Neural progenitor cell (in vitro differentiated cells): ENCODE measurements at places on chromosomes 1 and 21.

DNA sequence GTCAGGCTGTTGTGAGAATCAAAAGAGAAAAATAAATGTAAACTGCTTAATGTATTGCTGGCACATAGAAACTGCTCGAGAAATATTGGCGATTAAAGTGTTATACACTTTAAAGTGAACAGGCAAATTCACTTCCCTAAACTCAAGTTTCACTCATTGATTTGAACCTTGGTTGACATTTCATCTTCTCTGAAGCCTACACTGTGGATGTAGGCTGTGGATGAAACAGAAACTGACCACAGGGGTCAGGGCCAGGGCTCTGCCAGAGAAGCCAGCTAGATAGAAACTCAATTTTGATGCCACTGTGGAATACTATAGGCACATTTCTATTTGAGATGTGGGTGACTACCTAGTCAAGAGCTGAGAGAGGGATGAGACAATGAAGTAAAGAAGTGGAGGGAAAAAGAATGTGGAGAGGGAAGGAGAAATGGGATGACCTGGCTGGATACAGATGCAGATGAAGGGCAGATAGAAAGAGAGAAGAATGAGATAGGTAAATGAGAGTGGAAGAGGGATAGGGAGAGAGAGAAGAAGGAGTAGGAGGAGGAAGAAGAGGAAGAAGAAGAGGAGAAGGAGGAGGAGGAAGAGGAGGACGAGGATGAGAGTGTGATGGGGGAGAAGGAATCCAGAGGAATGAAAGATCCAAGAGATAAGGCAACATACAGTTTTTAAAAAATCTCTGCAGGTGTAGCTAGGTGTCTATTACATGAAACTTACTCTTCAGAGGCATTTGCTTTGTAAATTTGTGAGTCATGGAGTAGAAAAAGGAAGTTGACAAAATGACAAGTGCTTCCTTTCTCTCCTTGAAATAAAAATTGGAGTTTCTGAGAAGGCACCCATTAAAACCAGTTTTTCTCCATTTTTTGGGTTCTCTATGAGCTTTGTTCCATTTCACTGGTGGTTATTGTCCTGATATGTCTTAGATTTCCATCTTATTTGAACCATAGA lies 17.4 kb upstream of the CD1D start:
- H3K4me3 ChIP-seq, result no peak overlapping the region
- no peaks in the 10 kb centered on the region for H3K4me1 ChIP-seq

- no peaks in the 10 kb centered on the region for H3K27me3 ChIP-seq
- H3K4me1 ChIP-seq, result peaks cover 9% of the 10 kb centered on the region
- no peak within 1 kb of the TSS for H3K27ac ChIP-seq
- H3K4me3 ChIP-seq, result no peak within 1 kb of the TSS
- no peaks in the 10 kb centered on the region for H3K36me3 ChIP-seq
- DNase-seq, result no peak
These were observed at the start of gene STYXL2 for GRCh38 chr1:167093846-167094516. STYXL2 (plus strand) TSS chr1:167094075; CDS start chr1:167094850, 775 bp downstream.

DNA sequence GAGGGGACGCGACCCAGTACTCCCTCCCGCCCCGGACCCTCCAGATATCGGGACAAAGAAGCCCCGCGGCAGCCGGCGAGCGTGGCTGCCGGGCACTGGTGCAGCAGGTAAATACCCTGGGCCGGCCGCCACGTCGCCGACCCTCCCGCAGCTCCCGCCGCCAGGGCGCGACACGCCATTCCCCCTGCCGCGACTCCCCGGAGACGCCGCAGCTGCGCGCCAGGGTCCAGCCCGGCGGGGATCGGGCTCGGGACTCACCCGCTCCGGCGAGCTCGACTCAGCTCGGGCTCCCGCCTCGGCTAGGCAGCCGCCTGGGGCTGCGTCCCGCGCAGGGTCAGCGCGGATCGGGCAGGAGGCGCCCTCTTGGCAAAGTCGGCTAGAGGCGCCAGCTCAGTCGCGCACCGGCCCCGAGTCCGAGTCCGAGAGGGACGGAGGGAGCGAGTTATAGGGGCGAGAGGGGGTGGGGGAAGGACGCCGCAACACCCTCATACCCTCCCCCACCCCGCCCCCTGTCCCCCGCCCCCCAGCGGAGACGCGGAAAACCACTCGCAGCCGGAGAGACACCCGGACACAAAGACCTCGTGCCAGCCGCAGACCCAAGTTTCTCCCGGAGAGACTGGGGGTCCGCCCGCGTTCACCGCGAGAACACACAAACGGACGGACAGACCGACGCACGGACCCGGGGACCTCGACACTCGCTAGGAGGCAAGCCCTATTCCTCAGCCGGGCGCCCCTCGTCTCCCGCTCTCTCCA lies 985 bp downstream of the SYT6 start:
- H3K4me1 ChIP-seq, result peaks cover 53% of the 10 kb centered on the region
- H3K36me3 ChIP-seq, result no peaks in the 10 kb centered on the region
- peaks cover 27% of the 10 kb centered on the region for H3K27me3 ChIP-seq

- DNase-seq, result no peak
- H3K27ac ChIP-seq, result no peak overlapping the region
- H3K27me3 ChIP-seq, result no peaks in the 10 kb centered on the region
- H3K36me3 ChIP-seq, result no peaks in the 10 kb centered on the region
- H3K4me1 ChIP-seq, result peaks cover 38% of the 10 kb centered on the region
- H3K4me3 ChIP-seq, result no peak overlapping the region
These were observed 19.1 kb downstream of the OPTC start for GRCh38 chr1:203512848-203513584.

GRCh38 chr1:67832737-67833601 lies at the start of gene GNG12:
GNG12 (minus strand) TSS chr1:67833467; CDS start chr1:67707686, 125,781 bp downstream.
- DNase-seq, result peak; percentile 87
- peak within 1 kb of the TSS; percentile 79 for H3K4me3 ChIP-seq
- peaks cover 45% of the 10 kb centered on the region for H3K27me3 ChIP-seq

- no peaks in the 10 kb centered on the region for H3K27me3 ChIP-seq
- no peak for DNase-seq
- H3K4me3 ChIP-seq, result no peak overlapping the region
- H3K4me1 ChIP-seq, result peaks cover 58% of the 10 kb centered on the region
- no peak overlapping the region for H3K27ac ChIP-seq
These were observed 114.0 kb downstream of the PPP1R12B start for GRCh38 chr1:202462342-202463076.

DNA sequence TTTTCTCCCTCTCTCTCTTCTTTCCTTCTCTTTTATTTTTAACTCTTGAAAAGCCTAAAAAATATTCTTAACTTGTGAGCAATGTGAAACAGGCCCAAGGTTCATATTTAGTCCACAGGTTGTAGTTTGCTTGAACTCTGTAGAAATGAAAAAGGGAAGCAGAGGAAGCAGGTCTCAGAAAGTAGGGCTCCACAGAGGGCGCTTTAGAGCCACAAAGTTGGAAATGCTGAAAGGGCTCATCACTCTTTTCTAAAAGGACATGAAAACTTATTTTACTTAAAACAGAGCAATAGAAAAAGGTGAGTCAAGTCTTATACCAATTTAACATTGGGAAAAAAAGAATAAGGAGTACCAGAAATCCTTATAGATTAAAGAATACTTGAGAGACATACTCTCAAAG lies 247.0 kb downstream of the USP25 start:
- H3K27ac ChIP-seq, result no peak overlapping the region
- no peak overlapping the region for H3K4me3 ChIP-seq
- H3K36me3 ChIP-seq, result no peaks in the 10 kb centered on the region
- H3K27me3 ChIP-seq, result no peaks in the 10 kb centered on the region

DNA sequence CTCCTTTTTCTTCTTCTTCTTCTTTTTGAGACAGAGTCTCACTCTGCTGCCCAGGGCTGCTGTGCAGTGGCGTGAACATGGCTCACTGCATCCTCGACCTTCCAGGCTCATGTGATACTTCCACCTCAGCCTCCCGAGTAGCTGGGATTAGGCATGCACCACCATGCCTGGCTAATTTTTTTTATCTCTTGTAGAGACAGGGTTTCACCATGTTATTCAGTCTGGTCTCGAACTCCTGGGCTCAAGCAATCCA lies 13.0 kb upstream of the PADI1 start:
- H3K4me1 ChIP-seq, result peaks cover 8% of the 10 kb centered on the region
- H3K27me3 ChIP-seq, result no peaks in the 10 kb centered on the region
- DNase-seq, result no peak
- H3K36me3 ChIP-seq, result no peaks in the 10 kb centered on the region

GRCh38 chr1:98674075-98674781 lies 12.7 kb downstream of the SNX7 start:
- no peaks in the 10 kb centered on the region for H3K4me1 ChIP-seq
- no peak overlapping the region for H3K4me3 ChIP-seq
- no peaks in the 10 kb centered on the region for H3K27me3 ChIP-seq
- H3K36me3 ChIP-seq, result no peaks in the 10 kb centered on the region

DNA sequence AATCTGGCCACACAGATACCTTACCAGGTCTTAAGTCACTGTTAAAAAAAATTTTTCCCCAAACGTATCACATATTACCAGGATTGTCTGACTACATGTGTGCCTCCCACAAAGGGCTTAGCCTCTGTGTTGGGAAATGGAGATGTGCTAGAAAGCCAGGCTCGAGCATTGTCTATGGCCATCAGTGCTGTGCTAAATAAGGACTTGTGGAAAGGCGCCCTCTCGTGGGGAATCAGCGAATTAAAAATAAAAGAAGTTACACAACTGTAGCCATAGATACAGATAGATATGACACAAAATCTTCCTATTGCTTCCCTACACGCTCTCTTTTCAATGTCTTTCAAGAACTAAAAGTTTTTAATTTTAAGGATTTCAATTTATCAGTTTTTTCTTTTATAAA lies 47.5 kb upstream of the CRNN start:
- DNase-seq, result peak; percentile 23
- no peaks in the 10 kb centered on the region for H3K4me1 ChIP-seq
- no peaks in the 10 kb centered on the region for H3K36me3 ChIP-seq
- no peaks in the 10 kb centered on the region for H3K27me3 ChIP-seq
- no peak overlapping the region for H3K27ac ChIP-seq

DNA sequence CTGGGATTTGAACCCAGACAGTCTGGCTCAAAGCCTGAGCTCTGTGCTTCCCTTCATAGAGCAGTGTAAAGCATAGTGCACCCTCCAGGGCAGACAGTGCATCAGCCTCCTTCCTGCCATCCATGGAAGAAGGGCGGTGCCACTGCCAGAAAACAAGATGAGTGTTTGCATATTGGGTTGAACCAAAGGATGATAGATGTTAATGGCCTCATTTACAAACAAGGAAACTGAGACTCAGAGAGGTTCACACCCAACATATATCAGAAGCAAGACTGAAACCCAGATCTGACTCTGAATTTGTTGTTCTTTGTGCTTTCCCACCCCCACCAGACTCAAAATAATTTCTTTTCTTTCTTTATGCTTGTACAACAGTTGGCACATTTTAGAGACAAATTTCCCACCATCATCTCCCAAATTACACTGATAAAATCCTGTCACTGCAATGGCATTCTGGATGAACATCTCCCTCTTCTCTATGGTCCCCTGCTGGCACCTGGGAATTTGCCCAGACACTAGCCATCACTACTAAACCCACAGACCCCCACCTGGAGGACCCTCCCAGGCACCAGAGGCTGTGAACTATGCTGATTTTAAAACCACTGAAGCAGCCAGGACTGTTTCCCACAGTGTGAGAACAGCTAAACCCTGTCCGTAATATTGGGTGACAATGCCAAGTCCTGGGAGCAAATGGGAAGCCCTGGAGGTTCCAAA lies 45.4 kb upstream of the MPZL1 start:
- H3K4me3 ChIP-seq, result no peak overlapping the region
- no peaks in the 10 kb centered on the region for H3K4me1 ChIP-seq
- no peaks in the 10 kb centered on the region for H3K27me3 ChIP-seq
- no peak for DNase-seq
- no peak overlapping the region for H3K27ac ChIP-seq

DNA sequence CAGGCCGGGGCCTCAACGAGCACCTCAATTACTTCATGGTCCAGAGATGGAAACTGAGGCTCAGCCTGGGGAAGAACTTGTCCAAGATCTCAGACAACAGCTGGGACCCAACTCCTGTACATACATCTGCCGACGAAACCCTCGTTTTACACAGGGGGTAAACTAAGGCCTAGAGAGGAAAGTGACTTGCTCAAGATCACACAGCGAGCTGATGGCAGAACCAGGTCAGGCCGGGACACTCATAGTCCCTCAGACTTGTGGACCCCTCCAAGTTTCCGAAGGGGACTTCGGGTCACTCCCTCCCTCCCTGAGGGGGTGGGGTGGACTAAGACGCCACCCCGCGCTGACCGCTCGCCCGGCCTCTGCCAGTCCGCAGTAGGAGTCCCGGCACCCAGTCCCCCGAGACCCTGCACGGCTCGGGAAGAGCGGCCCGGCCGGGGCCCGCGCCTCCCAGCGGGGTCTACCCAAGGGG lies 430 bp downstream of the WASF2 start:
- no peaks in the 10 kb centered on the region for H3K36me3 ChIP-seq
- H3K4me3 ChIP-seq, result peak overlapping the region; percentile 86
- no peaks in the 10 kb centered on the region for H3K27me3 ChIP-seq
- H3K4me1 ChIP-seq, result peaks cover 16% of the 10 kb centered on the region
- DNase-seq, result peak; percentile 60

DNA sequence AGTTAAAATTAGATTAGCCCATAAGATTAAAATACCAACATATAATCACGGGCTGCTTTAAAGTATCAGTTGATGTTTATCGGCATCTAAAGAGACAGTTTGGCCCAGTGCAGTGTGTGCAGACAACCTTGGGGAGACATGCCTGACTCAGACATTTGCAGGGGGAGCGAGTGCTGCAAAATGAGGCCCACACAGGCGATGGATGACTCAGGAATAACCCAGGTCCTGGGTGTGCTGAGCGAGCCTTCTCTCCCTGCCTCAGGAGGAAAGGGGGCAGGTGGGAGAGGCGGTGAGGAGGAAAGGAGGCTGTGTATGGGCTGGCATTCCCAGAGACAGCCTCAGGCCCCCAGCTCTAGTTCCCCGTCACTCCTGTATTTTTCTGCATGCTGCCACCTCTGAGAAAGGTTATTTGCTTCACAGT lies 9.0 kb downstream of the SLC9A1 start:
- no peak for DNase-seq
- no peaks in the 10 kb centered on the region for H3K36me3 ChIP-seq
- H3K27me3 ChIP-seq, result no peaks in the 10 kb centered on the region
- H3K4me1 ChIP-seq, result peaks cover 7% of the 10 kb centered on the region
- H3K4me3 ChIP-seq, result no peak overlapping the region
- H3K27ac ChIP-seq, result no peak overlapping the region

GRCh38 chr1:100502052-100502792 lies 35.7 kb upstream of the GPR88 start:
- no peaks in the 10 kb centered on the region for H3K4me1 ChIP-seq
- no peak for DNase-seq
- no peak overlapping the region for H3K4me3 ChIP-seq
- no peak overlapping the region for H3K27ac ChIP-seq
- no peaks in the 10 kb centered on the region for H3K27me3 ChIP-seq

DNA sequence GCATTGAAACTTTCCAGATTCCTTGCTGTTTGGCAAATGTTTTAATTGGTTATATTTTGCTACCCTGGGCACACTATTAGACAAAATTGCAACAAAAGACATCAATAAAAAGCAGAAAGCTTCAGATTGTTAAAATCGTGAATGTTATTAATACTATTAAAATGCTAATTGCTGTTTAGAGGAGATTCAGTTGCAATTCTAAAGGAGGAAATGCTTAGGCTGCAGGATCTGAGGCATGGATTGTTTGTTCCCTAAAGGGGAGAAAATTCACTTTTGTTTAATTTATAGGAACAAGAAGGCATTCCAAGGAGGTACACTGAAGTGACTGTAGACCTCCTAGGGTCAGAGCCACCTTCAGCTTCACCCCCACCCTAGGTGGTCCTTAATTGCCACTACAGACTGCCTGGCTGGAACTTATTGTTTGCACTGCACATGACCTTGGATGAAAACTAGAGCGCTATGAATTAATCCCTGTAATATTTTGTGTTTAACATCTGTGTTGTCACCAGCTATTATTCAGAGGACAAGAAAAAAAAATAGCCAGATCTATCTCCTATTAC lies 1266.9 kb upstream of the ADGRL2 start:
- no peaks in the 10 kb centered on the region for H3K36me3 ChIP-seq
- H3K4me1 ChIP-seq, result peaks cover 59% of the 10 kb centered on the region
- DNase-seq, result no peak
- H3K4me3 ChIP-seq, result no peak overlapping the region
